Breast epithelium (tissue), 4 donors: ENCODE measurements at places on chromosomes 1 and 21. TPM values are rescaled to one million over a fixed set of nuclear protein-coding genes. Genes with fewer than 3 reads are reported as not detected.

Gene CACHD1
- 21.6 TPM for total RNA-seq

Gene DUSP12
- 14.6 TPM for total RNA-seq

Gene IGSF9
- 5.9 TPM for total RNA-seq

Gene KCNK1
- total RNA-seq = 9.1 TPM

Gene KRTAP13-2
- not detected for total RNA-seq

Gene C1orf94
- total RNA-seq = not detected

Gene CR2
- total RNA-seq = under 0.01 TPM

Gene ARTN
- not detected for total RNA-seq

Gene PRAMEF18
- not detected for total RNA-seq

Gene RXRG
- total RNA-seq = not detected

Gene OPRD1
- not detected for total RNA-seq

Gene TCHHL1
- total RNA-seq = not detected

Gene GUCA2A
- not detected for total RNA-seq

Gene TMPRSS2
- 32.1 TPM for total RNA-seq

Gene MARK1
- 13.8 TPM for total RNA-seq

Gene FASLG
- total RNA-seq = 0.44 TPM

Gene FHAD1
- total RNA-seq = 2.3 TPM

Gene NPHS2
- total RNA-seq = not detected

Gene KIF2C
- 0.98 TPM for total RNA-seq

Gene TMEM59
- 388 TPM for total RNA-seq

Gene ELF3
- total RNA-seq = 1.3 TPM

Gene OR10J1
- not detected for total RNA-seq

Gene SLC44A3
- total RNA-seq = 2.1 TPM

Gene GALNT2
- 27.4 TPM for total RNA-seq
